Hematopoietic multipotent progenitor cell treated with erythropoietin and hydrocortisone succinate and interleukin-3 and kit ligand, for 4 days (in vitro differentiated cells): ENCODE measurements at places on chromosomes 12 and 14.

DNA sequence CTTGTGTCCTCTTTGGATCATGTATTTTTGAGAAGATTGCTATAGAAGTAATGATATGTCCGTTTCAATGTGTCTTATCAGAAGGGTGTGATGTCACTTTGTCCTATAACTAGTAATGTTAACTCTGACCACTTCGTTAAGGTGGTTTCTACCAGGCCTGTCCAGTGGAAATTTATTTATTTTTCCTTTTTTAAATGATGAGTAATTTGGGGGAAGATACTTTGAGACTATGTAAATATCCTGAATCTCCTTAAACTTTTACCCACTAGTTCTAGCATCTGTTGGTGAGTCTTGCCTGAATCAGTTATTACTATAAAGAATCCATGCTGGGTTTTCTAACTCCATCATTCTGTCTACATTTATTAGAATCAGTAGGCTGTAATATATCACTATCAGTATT lies 15.3 kb downstream of the EP400 start:
- no peak for DNase-seq

GRCh38 chr14:73630009-73630780 lies 14.6 kb upstream of the DNAL1 start:
- DNase-seq: peak; percentile 65

GRCh38 chr12:74722709-74723108 lies 185.1 kb downstream of the ATXN7L3B start:
- no peak for DNase-seq

- DNase-seq: no peak
These were observed 21.8 kb upstream of the TRIM9 start for GRCh38 chr14:51116682-51117081.

DNA sequence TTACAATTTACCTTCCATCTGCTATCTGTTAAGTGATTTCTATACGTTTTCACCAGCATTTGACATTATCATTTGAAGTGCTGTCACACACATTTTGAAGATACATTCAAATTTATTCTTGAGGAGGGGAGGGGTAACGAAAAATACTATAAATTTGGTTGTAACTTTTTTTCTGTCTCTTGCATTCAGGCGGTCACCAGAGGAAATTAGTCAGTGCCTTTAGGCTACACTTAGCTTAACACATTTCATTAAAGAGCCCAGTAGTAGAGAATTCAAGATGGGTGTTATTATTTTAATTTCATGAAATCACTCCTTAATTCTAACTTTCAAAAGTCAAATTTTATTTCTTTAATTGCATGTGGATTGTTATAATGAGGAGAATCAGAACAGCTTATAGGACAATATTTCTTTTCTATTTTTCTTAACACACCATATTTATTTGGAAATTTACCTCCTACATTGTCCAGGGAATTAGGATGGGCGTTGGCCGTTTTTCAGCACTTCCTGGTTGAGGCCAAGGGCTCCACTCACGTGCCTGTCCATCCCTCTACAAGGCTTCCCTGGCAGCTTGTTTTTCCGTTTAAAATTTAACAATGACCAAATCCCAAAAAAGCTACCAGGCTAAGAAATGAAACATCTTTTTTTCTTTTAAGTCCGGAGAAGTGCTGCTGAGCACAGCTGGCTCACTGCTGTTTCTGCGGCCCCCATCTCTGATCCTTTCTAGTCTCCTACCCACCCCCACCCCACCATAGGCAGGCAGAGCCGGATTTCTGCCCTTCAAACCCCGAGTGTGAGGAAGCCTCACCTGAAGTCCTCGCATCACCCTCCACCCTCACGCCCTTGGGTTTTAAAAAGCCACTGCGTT lies 1.1 kb upstream of the FAR2 start:
- DNase-seq: peak; percentile 57

GRCh38 chr12:124392667-124393413 lies 97.9 kb downstream of the RFLNA start:
- peak; percentile 23 for DNase-seq

GRCh38 chr14:34676516-34677211 lies 37.7 kb downstream of the CFL2 start:
- DNase-seq: no peak
